ENCODE measurements at places on chromosomes 5 and 9.

- DNase-seq: no peak
Measured at GRCh38 chr9:110555551-110556331, 23.8 kb downstream of the SVEP1 start.

- DNase-seq: no peak
Measured at GRCh38 chr9:133026426-133026825, 4.4 kb upstream of the GTF3C5 start.

DNA sequence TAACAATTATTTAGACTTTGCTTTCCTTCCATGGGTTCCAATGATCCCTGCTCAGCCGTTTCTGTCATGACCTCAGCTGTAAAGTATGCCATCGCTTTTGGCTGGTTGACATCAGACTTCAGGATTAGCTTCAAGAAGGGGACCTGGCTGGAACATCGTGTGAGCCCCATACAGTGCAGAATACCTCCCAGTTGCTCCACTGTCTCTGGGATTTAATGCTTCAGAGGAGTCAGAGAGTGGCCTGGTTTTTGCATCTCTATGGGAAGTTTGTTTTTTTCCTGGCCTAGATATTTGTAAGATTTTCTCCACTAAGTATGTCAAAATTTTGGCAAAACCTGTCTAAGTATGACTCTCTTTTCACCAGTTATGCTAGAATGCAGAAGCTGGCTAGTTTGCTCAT, 216.9 kb downstream of the GABBR2 start:
- DNase-seq: peak; percentile 35

DNA sequence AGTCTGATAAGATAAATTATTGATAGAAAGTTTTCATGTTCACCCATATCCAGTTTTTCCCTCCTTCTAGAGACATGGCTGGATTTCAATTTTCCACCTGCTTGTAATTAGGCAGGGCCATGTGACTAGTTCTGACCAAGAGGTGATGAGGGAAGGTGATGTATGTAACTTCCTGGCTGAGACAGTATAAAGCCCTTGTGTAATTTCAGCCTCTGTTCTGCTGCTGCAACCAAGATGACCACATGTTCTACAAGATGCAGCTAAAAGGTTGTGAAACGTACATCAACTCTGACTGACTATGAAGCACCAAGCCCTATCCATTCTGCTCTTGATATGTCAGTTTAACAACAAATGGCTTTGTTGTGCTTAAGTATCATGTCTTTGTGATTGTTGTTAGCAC, 376.5 kb upstream of the DAB2 start:
- DNase-seq: no peak

DNA sequence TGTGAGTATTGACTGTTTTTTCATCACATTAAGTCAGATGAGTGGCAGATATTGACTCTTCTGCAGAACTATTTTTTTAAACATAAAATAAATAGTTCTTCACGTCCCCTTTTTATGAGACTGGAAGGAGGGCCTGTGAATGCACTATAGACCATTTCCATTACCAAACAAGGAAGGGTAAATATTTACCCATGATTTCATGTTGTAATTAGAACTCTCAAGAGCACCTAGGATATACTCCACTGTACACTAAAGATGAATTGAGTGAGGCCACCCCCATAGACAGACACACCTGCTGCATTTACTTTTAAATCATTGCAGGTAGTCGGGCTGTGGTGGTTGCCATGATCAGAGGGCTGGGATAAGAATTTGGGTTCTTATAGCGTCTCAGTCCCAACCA, 22.6 kb downstream of the SLC36A1 start:
- no peak for DNase-seq

DNA sequence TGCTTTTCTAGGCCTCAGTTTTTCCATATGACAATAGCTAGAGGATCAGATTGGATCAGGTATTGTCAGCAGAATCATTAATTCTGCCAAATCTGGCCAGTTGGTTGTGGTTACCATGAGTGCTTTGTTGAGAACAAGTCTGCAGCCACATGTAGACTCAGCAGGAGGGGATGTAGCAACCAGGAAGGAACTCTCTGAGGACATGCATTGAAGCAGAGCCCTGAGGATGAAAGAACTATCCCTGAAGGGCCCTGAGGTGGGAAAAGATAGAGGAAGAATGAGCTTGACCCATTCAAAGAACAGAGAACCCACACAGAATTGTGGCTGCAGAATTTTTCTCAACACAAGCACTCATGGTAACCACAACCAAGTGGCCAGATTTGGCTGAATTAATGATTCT, 60.1 kb upstream of the AFAP1L1 start:
- DNase-seq: no peak

GRCh38 chr5:84299959-84300358, 84.7 kb downstream of the EDIL3 start:
- DNase-seq: no peak

- DNase-seq: peak; percentile 10
Measured at GRCh38 chr9:125524583-125525355, 182.2 kb downstream of the MAPKAP1 start.

DNA sequence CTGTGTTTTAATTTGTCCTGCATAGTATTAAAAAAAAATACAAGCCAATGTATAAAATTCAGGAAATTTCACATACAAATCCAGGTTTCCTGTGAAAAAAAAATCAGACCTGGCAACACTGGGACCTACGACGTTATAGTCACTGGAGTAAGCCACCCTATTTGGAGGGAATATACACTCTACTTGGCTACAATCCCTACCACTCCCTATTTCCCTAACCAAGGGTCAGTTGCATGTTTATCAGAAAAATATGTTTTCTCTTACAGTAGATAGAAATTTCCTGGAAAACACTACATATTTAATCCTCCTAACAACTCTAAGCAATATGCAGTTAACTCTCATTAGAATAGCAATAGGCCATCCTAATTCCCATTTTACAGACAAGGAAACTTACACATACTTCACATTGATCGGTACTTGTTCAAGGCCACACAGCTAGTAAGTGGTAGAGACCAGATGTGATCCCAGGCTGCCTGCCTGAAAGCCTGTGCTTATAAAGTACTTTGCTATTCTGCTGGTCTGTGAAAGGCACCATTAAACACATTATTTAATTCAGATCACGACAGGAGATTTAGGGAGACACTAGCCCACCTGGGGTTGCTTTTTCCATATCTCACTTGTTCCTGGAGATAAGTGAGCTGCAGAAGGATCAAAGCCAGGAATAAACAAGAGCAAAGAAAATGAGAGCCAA, 70.8 kb downstream of the MFAP3 start:
- no peak for DNase-seq

GRCh38 chr5:14783691-14784090, 87.9 kb downstream of the ANKH start:
- DNase-seq: no peak

DNA sequence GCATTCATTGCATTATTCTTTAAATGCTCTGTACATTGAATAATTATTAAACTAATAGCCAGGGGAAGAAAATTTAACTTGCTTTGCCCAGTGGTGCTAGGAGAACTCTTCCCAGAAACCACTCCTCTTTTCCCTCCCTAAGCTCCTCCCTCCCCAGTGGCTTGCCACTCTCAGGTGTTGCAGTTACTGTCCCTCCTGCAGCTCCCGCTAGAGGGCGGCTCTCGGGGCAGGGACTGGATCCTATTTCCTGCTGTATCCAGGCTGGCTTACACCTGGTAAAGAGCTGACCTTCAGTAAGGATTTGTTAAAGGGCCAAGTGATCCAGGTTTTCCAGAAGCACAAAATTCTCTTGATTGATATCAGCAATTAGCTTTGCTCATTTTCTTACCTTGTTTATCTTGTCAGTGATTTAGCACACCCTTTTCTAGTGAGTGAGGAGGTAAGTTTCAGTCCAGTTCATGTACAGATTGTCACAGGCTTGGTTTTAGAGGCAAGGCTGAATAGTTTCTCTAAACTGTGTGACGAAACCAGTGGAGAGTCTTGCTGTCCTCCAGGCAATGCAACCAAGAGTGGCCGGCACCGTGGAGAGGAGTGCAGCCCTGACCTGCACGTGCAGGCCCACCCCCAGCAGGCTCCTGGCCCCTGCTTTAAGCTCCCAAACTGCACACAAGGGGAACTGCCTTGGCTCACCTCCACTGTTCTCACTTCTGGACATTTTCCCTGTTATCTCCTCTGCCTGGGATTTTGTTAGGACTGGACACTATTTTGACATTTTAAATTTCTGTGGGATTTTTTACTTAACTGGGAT, 423.8 kb downstream of the SPOCK1 start:
- DNase-seq: peak; percentile 37

DNA sequence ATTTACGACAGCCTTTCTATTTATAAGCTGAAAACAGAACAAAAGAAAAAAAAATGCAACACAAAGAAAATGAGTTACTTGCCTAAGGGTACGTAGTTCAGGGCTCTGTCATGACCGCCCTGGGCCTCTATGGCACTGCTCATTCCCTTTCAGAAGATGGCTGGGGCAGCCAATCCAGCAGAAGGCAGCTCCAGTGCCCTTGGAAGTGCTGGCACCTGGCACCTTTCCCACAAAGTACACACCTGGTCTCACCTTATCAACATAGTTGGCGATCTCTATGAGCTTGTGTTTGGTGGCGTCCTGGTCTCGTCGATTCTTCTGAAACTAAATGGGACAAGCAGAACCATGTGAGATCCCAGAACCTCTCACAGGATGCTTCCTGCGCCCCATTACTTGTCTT, 53.2 kb downstream of the NIPAL4 start:
- DNase-seq: no peak

Data from RCC 7860 (cell line).